ENCODE measurements at places on chromosomes 4 and X.
A peak's percentile ranks its signal among the peaks of the same experiment; 100 is the strongest.

DNA sequence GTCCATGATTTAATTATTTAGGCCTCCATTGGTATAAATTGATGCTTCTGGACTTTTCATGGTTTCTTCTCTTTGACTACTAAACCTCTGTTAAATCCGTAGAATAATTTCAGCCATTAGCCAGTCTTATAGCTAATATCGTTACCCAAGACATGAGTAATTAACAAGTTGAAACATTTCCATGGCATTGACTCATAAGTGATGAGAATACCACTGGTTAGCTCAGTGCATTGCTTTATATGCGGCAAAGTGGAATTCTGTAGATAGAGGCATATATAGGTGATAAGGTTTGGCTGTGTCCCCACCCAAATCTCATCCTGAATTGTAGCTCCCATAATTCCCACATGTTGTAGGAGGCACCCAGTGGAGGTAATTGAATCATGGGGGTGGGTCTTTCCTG, 80.6 kb downstream of the VCX2 start:
- no peak for DNase-seq

DNA sequence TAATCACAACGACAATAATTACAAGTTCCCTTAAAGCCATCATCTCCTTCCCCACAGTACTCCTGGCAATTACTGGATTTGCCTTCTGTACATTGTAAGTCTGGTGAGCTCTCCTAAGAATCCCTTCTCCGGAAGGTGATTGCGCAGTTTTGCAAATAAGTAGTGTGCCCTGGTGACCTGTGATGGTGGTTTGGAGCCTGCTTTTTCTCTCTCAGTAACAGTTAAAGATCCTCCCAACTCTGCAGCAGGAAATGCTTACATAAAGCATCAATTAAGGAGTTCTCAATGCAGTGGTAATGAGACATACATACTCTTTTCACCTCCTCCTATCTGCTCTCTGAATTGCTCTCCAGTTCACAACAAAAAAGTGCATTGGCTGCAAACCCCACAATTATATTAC, 159.7 kb downstream of the SH2D1A start:
- DNase-seq, result no peak

DNA sequence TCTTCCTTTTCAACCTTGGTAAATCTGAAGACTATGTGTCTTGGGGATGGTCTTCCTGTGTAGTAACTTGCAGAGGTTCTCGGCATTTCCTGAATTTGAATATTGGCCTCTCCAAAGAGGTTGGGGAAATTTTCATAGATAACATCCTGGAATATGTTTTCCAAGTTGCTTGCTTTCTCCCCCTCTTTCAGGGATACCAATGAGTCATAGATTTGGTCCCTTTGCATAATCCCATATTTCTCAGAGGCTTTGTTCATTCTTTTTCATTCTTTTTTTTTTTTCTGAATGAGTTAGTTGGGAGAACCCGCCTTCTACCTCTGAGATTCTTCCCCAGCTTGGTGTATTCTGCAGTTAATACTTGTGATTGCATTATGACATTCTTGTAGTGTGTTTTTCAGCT, 549.2 kb upstream of the AMOT start:
- DNase-seq, result peak; percentile 62

- peak; percentile 29 for DNase-seq
These were observed 3.1 kb upstream of the SFRP2 start for GRCh38 chr4:153791746-153792617.

DNA sequence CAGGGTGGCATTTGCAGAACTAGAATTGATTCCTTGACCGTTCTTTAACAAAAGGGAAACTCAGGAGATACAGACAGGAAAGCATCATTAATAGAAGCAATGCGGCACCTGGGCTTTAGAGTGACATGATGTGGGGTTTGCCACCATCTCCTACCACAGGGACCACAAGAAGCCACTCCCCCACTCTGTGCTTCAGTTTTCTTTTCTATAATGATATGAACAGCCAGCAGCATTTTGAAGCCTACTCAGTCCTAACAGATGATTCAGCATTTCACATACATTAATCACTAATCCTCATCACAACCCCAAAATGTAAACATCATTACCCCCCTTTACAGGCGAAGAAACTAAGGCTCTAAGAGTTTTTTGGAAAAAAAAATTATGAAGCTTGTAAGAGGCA, 22.9 kb downstream of the CCDC149 start:
- no peak for DNase-seq

- peak; percentile 93 for DNase-seq
These were observed 60.2 kb upstream of the CBR4 start for GRCh38 chr4:169070071-169070894.

DNA sequence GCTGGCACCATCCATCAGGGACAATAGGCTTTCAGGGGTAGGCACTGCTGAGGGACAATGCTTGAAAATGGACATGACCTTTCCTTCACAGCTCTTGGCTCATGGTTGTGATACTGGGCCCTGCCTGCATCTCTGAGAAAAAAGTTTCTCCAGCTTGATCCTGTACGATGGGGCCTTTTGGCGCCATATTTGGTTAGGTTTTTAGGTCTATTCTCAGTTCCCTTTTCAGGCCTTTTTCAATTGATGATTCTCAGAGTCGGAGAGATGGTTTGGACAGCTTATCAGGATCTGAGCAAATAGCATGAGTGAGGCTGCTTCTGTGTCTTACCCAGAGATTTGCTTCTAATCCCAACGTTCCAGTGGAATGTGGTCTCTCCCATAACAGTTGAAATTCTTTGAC, 141.6 kb downstream of the ZNF518B start:
- DNase-seq, result no peak

DNA sequence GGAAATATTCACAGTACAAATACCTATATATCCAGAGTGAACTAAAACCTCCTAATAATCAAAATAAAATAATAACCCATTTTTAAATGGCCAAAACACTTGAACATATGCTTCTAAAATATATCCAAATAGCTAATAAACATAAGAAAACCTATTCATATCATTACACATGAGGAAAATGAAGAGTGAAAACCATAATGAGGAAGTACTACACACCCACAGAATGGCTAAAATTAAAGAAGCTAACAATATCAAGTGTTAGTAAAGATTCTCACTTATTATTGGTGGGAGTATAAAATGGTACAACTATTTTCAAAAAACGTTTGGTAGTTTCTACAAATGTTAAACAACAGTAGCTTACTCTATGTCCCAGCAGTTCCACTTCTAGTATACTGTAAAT, 92.1 kb downstream of the KLHL13 start:
- no peak for DNase-seq

GRCh38 chr4:71293705-71294104, 45.1 kb upstream of the SLC4A4 start:
- peak; percentile 49 for DNase-seq

GRCh38 chrX:1355131-1356046, 18.8 kb downstream of the IL3RA start:
- no peak for DNase-seq

GRCh38 chrX:65781845-65782244, 114.4 kb downstream of the MSN start:
- no peak for DNase-seq

DNA sequence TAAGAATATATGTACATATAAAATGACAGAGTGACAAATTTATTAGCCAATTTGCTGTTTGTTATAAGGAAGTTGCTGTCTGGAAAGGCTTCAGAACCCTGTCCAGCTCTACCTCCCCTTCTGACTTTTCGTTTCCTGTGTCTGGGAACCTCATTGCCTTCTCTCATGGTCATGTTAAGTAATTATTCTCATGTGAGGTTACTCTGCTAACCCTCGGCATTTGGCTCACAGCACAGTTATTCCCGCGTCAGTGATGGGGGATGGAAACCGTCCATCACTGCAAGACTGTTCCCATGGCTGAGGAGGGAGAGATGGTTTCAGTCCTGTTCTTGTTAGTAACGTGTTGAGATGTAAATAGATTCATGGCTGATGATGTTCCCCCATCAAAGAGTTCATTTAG, 11.9 kb downstream of the EDNRA start:
- DNase-seq, result peak; percentile 94

- DNase-seq, result no peak
These were observed 19.9 kb downstream of the SEPTIN11 start for GRCh38 chr4:76969495-76969894.

DNA sequence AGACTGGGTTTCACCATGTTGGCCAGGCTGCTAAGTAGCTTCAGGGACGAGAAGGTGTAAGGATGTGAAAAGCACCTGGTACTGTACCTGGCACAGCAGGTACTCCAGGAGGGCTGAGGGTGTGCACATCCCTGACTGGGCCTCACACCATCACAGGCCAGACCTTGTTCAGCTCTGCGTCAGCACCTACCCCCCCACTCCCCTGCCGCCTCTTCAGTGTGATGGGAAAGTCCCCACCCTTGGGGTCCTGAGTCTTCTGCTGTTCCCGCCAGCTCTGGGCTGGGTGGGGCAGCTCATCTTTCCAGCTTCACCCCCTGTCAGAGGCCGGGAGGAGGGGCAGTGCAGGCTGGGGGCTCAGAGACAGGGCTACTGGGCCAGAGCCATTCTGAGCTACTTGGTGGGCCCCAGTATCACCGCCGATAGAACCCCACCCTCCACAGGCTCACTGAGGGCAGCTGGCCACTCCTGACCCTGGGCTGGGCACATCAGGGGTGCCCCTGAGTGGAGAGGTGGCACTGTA, 6.7 kb upstream of the SH3BP2 start:
- no peak for DNase-seq

All from fibroblast of pulmonary artery (primary cell).